ENCODE measurements at places on chromosomes 16 and 17. TPM values are rescaled to one million over a fixed set of nuclear protein-coding genes. Genes with fewer than 3 reads are reported as not detected.

GRCh38 chr17:75824050-75824552 is 20.1 kb downstream of the UNC13D start:
- H3K36me3 ChIP-seq = no peaks in the 10 kb centered on the region
- no peak for DNase-seq
- H3K27me3 ChIP-seq = no peaks in the 10 kb centered on the region

The GUCY2D gene
- 1.9 TPM for polyA plus RNA-seq

- no peak overlapping the region for H3K27ac ChIP-seq
- H3K4me1 ChIP-seq = peaks cover 8% of the 10 kb centered on the region
- no peaks in the 10 kb centered on the region for H3K36me3 ChIP-seq
- no peak for DNase-seq
- H3K27me3 ChIP-seq = no peaks in the 10 kb centered on the region
Measured at GRCh38 chr16:12553191-12553590, 250.5 kb downstream of the CPPED1 start.

The NT5M gene
- 3.5 TPM for polyA plus RNA-seq

The TNFRSF17 gene
- not detected for polyA plus RNA-seq

DNA sequence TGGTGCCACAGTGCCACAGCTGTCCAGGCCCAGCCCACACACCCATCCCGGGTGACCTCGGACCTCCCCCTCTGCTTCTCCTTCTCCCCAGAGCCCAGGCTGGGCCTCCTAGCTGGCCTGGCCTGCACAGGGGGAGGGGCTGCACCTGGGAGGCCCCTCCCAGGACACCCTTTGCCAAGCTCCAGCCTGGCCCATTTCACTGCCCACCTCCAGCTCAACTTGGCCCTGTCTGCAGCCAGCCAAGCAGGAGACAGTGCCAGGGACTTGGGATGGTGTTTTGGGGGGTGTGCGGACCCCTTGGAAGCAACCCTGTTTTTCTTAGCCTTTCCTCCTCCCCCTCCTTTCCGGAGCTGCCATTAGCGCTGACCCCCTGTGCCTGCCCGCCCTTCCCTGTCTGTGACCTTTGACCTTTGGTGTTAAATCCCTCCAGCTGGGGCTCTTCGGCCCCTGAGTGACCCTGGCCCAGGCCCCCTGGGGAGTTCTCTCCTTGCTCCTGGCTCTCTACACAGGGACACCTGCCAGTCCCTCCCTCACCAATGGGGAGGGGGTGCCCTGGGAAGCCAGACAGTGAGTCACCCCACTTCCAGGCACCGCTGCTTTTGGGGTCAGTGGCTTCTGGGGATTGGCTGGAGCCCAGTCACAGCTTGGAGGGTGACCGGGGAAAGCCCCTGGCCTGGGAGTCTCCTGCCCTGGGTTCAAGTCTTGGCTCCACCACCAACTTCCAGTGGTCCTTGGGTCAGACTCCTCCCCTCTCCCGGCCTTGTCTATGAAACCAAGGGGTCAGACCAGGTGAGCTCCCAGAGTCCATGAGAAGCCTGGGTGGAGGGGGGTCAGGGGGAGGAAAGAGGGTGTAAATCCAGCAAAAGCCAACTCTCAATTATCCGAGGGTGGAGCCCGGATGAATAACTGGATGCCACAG is 1.9 kb downstream of the GLIS2 start:
- H3K27me3 ChIP-seq = no peaks in the 10 kb centered on the region
- peak overlapping the region; percentile 93 for H3K27ac ChIP-seq
- H3K36me3 ChIP-seq = no peaks in the 10 kb centered on the region
- H3K4me3 ChIP-seq = no peak overlapping the region
- DNase-seq = peak; percentile 63

DNA sequence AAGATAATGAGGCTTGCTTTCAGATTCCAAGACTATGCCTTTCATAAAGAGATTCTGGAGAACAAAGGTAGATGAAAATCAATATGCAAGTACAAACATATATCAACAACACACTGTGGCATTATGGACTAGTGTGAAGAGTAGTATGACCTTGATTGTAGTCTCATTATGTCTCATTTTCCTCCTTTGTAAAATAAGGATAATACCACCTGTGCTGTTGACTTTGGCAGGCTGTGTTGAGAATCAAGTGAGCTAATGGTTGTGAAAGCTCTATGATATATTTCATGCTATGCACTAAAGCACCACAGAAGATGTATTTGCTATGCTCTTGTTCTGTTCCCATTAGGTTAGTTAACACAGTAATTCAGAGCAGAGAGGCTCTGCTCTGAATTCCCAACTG is 78.5 kb upstream of the NACA2 start:
- H3K36me3 ChIP-seq = no peaks in the 10 kb centered on the region
- no peaks in the 10 kb centered on the region for H3K27me3 ChIP-seq
- no peaks in the 10 kb centered on the region for H3K4me1 ChIP-seq
- DNase-seq = no peak
- no peak overlapping the region for H3K4me3 ChIP-seq

The GCGR gene
- polyA plus RNA-seq = 2.5 TPM

DNA sequence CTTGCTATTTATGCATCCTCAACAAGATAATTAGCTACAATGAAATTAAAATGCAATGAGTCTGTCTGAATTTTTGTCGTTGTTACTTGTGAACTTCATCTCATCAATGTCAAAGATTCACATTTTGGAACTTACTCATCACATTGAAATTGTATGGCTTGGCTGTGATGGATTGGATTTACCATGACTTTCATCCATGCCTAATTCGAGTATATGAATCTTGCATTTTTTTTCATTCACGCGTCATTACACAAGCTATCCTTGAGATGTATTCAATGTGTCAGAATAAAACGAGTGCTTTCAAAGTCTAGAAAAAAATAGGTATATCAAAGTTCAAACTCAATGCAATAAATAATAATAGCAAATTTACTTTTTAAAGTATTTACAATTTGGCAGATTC is 265.3 kb downstream of the MAP2K6 start:
- no peak for DNase-seq
- no peaks in the 10 kb centered on the region for H3K27me3 ChIP-seq

GRCh38 chr16:89153848-89154271 is 17.7 kb upstream of the CDH15 start:
- peaks cover 13% of the 10 kb centered on the region for H3K4me1 ChIP-seq
- H3K4me3 ChIP-seq = no peak overlapping the region
- H3K27ac ChIP-seq = no peak overlapping the region
- DNase-seq = no peak

The HSD11B2 gene
- 2.3 TPM for polyA plus RNA-seq

DNA sequence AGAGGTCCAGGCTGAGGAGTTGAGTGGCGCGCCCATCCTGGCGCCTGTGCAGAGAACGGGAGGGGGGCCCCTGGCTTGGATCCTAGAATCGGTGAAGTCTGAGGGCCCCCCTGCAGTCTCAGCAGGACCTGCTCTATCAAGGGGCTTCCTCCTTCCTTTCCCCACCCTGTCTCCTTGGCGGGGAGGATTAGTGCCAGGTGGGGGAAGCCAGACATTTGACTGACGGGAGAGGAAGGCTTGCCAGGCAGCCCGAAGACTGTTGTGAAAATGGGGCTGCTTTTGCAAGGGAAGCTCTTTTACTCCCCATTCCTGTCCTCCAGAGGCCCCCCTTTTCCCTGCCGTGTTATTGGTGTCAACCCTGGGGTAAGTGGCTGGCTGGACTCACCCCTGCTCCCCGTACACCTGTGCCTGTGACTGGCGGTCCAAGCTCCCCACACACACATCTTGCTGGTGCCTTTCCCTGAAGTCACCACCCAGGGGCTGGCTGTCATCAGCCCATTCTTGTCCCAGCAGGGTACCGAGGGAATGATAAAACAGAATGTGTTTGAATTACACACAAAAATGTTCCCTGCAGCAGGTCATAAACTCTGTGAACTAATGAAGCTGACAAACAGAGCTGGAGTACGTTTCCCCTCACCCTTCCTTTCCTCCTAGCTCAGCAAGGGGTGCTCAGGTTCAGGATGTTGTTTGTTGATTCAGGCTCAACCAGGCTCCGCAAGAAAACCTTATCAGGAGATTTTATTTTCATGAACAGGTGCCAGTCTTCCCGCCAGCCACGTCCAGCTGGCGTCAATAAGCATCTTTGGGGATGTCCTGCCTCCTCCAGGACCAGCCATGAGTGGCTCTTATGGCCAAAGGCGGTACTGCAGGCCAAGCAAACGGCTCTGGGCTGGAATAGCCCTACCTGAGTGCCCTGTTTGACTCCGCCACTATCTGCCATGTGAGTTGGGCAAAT is 4.4 kb upstream of the ARMC7 start:
- H3K27ac ChIP-seq = no peak overlapping the region
- H3K27me3 ChIP-seq = no peaks in the 10 kb centered on the region
- no peak overlapping the region for H3K4me3 ChIP-seq
- H3K36me3 ChIP-seq = no peaks in the 10 kb centered on the region
- peaks cover 7% of the 10 kb centered on the region for H3K4me1 ChIP-seq

DNA sequence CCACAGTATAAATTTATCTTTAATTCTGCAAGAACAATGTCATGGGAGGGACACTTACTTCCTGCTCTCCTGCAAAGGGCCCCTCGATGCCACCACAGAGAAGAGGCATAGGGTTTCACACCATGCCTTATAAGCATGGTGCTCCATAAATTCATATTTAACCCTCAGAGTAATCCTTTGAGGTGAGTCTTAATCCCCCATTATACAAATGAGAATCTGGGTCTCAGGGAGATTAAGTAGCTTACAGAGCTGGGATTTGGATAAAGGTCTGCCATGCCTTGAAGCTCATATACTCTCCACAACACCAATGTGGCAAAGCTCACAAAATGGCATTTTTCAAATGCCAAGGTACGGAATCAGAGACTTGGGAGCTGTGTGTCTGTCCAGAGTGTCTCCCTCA is 268.5 kb upstream of the CCL2 start:
- H3K4me3 ChIP-seq = no peak overlapping the region
- H3K4me1 ChIP-seq = no peaks in the 10 kb centered on the region
- H3K27ac ChIP-seq = no peak overlapping the region
- DNase-seq = no peak
- H3K27me3 ChIP-seq = no peaks in the 10 kb centered on the region
- H3K36me3 ChIP-seq = no peaks in the 10 kb centered on the region

- no peaks in the 10 kb centered on the region for H3K4me1 ChIP-seq
- H3K36me3 ChIP-seq = no peaks in the 10 kb centered on the region
- H3K4me3 ChIP-seq = no peak overlapping the region
- no peaks in the 10 kb centered on the region for H3K27me3 ChIP-seq
- H3K27ac ChIP-seq = no peak overlapping the region
Measured at GRCh38 chr17:143785-144281, 6.5 kb downstream of the SCGB1C2 start.

The KRT20 gene
- 1.5 TPM for polyA plus RNA-seq

- no peak overlapping the region for H3K4me3 ChIP-seq
- H3K27me3 ChIP-seq = no peaks in the 10 kb centered on the region
- H3K36me3 ChIP-seq = no peaks in the 10 kb centered on the region
- H3K4me1 ChIP-seq = no peaks in the 10 kb centered on the region
- DNase-seq = no peak
Measured at GRCh38 chr17:41439375-41439774, 1.4 kb downstream of the KRT38 start.

Data from hepatocyte (in vitro differentiated cells).